ENCODE measurements at places on chromosomes 6 and 20. TPM values are rescaled to one million over a fixed set of nuclear protein-coding genes. Genes with fewer than 3 reads are reported as not detected.

- DNase-seq: no peak
Measured at GRCh38 chr6:16291739-16292138, 53.4 kb downstream of the GMPR start.

DNA sequence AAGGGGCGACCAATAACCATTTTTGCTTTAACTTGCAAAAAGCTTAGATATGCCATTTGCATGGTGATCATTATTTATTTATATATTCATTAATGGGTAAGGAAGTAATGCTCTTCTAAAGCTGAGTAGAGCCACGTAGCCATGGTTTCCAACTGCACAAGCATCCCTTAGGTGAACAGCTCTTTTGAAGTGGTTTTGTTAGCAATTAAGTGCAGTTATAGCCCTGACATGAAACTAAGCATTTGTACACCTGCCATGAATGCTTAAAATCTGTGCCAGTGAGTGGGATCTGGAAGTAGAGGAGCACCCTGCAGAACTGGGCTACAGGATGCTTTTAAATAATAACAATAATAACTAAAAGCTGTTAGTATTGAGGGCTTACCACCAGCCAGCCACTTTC lies 19.1 kb downstream of the TRAF3IP2 start:
- no peak for DNase-seq

- no peak for DNase-seq
Measured at GRCh38 chr6:33187809-33188208, 4.5 kb downstream of the COL11A2 start.

DNA sequence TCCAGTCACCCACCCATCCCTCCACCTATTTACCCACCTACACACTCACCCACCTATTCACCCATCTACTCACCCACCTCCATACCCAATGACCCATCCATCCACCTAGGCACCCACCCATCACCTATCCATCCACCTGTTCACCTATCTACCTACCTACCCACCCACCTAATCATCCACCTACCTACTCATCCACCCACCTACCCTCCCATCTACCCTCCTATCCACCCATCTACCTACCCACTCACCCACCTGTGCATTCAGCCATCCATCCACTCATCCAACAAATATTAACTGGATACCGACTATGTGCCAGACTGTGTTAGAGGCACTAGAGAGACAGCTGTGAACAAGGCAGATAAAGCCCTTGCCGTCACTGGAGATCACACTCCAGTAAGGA lies 40.3 kb downstream of the RSPO4 start:
- no peak for DNase-seq

GRCh38 chr6:133548423-133549159 lies 307.4 kb downstream of the EYA4 start:
- no peak for DNase-seq

GRCh38 chr6:31826793-31827285 lies 699 bp upstream of the HSPA1B start:
- DNase-seq: no peak

- DNase-seq: no peak
Measured at GRCh38 chr6:84107495-84107894, 73.9 kb downstream of the MRAP2 start.

DNA sequence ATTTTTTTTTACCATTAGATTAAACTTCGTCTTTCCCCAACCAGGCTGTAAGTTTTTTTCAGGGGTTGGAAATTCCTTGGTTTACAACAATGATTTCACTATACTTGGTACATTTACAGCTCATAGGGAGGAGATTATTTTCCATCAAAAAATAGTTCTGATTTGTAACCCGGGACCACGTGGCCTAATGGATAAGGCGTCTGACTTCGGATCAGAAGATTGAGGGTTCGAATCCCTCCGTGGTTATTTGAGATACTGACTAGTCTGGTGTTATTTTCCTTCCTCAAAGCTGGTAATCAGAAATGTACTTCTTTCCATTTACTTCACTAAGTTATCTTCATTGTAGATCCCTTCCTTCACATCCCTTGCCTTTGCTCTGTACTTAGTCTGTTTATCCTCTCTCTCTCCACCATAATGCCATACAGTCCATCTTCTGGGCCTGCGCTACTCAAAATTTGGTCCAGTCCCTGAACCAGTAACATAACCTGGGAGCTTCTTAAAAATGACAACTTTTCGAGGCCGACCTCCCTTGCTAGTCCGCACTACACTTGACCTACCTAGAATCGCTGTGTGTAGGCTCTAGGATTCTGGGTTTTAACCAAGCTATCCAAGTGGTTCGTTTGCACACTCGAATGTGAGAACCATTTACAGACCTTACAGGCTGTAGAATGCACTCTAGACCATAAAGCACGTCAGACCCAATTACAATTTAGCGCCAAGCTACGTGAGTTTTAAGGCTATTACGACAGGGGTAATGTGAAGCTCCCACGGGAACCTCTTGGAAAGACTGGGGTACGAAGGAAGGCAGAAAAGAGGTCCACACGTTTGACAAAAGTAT lies 42.1 kb upstream of the BTN3A2 start:
- peak; percentile 76 for DNase-seq

GRCh38 chr20:47487175-47487917 lies 14.3 kb upstream of the NCOA3 start:
- DNase-seq: no peak

- no peak for DNase-seq
Measured at GRCh38 chr20:44006126-44006525, 91.5 kb downstream of the TOX2 start.

DNA sequence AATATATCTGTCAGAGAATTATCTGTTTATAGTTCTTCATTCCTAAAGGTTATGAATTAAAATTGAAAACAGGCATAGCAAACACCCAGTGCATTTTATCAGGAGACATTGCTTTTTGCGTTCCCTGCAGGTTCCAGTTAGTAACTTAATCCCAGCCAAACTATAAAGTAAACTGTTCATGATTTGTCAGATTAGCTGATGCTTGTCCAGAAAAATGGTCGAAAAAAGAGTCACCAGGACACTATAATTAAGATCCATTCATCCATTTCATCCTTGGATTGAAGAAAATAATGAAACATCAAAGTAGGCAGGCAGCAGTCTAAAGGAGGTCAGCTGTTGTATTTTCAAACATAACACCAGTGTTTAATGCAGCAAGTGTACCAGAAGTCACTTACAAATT lies 75.9 kb downstream of the EPHA7 start:
- no peak for DNase-seq

- no peak for DNase-seq
Measured at GRCh38 chr6:158684745-158685324, 35.0 kb downstream of the SYTL3 start.

GRCh38 chr20:47981222-47981621 lies 195.9 kb upstream of the SULF2 start:
- DNase-seq: no peak

DNA sequence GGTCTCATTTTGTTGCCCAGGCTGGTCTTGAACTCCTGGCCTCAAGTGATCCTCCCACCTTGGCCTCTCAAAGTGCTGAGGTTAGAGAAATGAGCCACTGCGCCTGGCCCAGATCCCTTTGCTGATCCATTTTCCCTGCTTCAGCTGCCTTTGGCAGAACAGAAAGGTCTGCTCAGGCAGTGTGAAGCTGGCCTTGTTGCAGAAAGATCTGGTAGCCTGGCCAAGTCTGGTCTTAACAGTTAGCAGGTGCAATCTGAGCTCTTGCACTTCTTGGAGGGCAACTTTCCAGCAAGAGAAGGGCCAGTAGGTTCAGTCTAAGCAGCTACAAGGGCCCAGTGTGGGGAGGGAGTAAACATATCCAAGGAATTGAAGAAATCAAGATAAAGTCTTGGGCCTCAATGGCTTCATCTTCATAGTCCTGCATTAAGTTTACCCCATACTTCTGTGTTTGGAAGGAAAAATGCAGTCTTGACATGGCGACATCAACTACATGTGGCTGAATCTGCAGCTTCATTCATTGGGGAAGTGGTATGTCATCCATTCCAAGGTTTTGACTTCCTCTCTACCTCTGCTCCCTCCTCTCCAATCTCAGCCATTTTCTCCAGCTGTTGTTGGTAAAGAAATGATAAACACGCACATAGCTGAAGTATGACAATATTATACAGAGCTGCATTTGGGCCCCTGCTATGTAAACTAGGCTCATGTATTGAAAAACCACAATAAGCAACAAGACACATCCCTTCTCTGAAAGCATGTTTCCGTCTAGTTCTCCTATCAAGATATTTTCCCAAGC lies 39.0 kb upstream of the NEDD9 start:
- DNase-seq: no peak

Gene LY6G6D
- not detected for polyA plus RNA-seq

Gene ADGRG6
- polyA plus RNA-seq: 35.6 TPM

Gene SLC22A2
- 14.3 TPM for polyA plus RNA-seq

Gene JPH2
- 1.4 TPM for polyA plus RNA-seq

Gene PLEKHG1
- polyA plus RNA-seq: 40.4 TPM

Gene GPX5
- not detected for polyA plus RNA-seq

Gene ANGPT4
- 0.22 TPM for polyA plus RNA-seq

Gene TREML1
- 0.65 TPM for polyA plus RNA-seq

All from left kidney (tissue), 8 donors.